ENCODE measurements at places on chromosomes 11 and 22.

DNA sequence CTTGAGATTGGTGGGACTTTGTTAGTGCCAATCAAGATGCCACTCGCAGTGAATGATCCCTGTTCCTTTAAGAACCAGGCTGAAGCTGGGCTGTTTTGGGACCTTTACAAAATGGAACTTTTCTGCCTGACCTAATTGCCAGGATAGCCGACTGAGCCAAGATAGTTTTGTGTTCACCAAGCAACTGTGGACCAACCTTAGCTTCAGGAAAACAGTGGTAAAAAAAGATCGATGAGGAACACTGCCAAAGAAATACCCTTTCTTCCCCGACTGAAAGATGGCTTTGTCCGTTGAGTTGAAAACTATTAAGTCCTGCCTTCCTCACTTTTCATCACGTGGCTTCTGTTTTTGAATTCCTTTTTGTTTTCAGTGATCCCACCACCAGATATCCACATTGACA, 157.9 kb upstream of the SORL1-AS1 start:
- no peak for DNase-seq

DNA sequence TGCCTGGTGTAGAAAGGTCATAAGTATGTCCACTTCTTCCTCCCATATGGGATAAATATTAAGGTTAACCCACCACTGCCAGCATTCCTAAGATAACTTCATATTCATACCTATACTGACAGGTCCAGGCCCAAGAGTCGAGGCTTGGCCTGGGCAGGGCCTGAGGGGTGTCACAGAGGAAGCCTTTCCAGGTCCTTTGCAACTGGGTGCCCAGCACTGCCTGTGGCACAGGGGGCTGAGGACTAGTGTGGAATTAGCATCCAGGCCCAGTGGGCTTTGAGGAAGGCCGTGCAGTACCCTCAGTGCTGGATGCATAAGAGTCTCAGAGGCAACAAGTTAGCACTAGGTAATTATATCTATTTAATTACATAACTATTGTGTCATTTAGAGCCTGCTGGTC, 65.4 kb downstream of the PKNOX2 start:
- no peak for DNase-seq

- no peak for DNase-seq
Measured at GRCh38 chr11:115393950-115394349, 110.3 kb downstream of the CADM1 start.

DNA sequence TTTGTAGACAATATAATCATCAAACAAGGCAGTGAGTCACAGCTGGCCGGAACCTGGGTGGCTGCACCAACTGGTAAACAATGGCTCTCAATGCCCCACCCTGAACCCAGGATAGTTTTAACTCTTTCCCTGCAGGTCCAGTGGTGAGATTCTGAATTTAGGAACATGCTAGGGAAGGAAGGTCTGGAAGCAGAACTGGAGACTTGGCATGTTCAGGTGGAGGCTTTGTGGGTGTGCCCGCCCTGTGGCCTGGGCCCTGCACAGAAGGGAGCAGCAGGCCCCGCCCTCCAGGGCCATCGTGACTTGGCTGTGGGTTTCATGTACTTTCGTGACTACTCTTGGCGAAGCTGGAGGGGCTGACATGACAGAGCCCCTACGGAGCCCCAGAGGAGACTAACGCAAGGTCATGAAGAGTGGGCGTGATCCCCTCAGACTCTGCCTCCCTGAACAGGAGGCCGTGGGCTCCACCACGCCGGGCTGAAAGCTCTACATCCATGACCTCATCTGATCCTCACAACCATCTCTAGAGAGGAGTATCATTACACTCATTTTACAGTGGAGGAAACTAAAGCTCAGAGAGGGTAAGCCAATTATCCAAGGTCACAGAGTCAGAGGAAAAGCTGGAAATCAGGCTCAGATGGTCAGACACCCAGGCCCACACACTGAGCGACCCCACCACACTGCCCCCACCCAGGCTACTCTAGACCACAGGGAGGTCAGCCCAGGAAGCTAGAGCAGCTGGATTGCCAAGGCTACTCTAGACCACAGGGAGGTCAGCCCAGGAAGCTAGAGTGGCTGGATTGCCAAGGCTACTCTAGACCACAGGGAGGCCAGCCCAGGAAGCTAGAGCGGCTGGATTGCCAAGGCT, 27.3 kb downstream of the MAFF start:
- no peak for DNase-seq

GRCh38 chr11:66857234-66857926, 516 bp downstream of the LRFN4 start:
- DNase-seq = no peak

DNA sequence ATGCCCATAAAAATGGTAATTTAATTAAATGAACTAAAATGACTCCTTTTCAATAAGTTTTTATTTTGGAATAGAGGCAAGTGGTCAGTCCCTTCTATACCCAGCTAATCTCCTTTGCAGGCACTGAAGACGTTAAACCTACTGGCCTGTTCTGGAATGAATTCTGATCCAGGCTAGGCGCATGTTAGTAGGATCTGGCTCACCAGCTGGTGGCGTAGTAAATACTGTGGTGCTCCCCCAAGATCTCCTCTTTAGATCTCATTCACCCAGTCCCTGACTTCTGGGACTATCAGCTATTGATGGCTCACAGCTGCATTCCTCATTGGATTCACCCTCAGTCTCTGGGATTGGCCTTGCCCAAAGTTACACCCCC, 173.7 kb upstream of the DDI1 start:
- DNase-seq = no peak

- DNase-seq = no peak
Measured at GRCh38 chr22:46453006-46453828, 84.2 kb downstream of the CELSR1 start.

DNA sequence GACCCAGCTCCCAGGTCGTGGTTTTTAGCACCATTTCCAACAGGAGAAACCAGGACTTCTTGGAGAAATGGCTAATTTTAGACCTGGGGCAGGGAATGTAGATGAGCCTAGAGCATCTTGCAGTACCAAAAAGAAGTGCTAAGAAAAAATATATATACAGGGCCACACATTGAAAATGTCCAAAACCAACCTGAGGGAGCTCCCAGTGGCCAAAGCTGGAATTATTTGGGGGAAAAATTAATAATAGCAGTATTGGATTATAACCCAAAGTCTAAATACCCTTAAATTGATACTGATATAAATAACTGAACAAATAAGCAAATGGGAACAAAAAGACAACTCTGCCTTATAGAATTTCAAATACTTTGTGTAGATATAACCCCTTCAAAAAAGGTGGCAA, 108.0 kb downstream of the PARVA start:
- DNase-seq = no peak

DNA sequence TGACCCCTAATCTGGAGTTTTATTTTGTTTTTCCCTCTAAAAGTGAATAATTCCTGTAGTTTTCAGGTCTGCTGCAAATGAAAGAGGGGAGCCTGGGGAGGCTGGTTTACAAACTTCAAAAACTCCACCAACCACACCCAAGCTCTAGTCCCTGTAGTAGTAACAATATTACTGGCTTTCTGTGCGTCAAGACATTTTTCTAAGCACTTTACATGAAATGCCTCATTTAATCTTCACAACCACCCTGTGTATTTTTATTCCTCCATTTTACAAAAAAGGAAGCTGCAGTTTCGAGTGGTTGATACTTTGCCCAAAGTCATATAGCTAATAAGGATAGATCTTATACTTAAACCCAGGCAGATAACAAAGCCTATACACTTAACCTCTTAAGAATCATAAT, 23.5 kb downstream of the CTNND1 start:
- DNase-seq = no peak

- no peak for DNase-seq
Measured at GRCh38 chr11:87719326-87720073, 455.7 kb downstream of the RAB38 start.
